ENCODE measurements at places on chromosomes 1 and 21.

DNA sequence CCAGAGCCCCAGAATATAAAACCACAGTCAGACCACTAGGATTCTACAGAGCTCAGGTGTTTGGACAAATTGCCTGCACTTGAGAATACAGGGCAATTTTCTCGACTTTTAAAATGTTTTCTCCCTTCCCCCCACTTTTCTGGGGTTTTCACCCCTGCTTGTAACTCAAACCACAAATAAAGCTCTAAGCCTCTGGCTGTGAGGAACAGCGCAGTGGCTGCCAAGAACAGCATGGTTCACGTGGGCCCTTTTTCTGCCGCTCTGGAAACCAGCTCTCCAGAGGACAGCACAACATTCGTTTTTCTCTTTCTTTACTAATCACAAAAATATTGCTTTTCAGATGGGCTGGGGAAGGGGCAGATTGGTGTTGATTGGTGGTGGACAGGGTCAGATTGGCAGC, 102.2 kb upstream of the JUN start:
- DNase-seq = no peak

- DNase-seq = no peak
Measured at GRCh38 chr1:53345996-53346813, 18.3 kb upstream of the LRP8 start.

DNA sequence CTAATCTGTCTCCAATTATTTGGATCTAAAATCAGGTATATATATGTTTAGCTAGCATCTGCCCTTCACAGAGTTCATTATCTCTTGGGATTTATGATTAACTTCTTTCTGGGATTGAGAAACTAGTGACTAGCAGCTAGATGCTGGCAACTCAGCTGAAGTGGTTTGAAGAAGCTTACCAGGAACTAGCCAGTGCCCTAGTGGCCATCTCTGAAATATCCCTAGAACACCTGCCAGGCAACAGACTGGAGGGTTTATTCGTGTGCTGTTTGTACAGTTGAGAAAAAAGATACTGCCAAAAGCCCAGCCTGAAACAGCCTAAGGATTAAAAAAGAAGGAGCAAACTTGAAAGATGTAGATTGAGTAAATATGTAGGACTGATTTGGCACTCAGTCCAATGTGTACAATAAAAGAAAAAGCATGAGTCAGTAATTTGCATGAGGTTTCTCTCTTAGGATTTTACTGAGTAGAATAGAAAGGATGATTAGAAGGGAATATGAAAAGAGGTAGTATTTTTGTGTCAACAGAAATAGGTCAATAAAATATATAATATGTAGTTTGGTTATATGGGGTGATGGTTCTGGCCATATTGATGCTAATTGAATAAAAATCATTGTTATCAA, 1144.6 kb upstream of the ADGRL2 start:
- DNase-seq = no peak

GRCh38 chr1:239125027-239125426, 261.3 kb upstream of the CHRM3 start:
- no peak for DNase-seq

DNA sequence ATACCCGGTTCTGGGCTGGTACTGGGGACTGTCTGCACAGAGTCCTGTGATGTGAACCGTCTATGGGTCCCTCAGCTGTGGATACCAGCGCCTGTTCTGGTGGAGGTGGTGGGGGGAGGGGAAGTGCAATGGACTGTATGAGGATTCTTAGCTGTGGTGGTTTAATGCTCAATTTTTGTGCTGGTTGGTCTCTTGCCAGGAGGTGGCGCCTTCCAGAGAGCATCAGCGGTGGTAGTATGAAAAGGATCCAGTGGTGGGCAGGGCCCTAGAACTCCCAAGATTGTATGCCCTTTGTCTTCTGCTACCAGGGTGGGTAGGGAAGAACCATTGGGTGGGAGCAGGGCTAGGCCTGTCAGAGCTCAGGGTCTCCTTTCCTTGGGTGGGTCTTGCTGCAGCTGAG, 89.4 kb upstream of the B3GALT2 start:
- DNase-seq = no peak

DNA sequence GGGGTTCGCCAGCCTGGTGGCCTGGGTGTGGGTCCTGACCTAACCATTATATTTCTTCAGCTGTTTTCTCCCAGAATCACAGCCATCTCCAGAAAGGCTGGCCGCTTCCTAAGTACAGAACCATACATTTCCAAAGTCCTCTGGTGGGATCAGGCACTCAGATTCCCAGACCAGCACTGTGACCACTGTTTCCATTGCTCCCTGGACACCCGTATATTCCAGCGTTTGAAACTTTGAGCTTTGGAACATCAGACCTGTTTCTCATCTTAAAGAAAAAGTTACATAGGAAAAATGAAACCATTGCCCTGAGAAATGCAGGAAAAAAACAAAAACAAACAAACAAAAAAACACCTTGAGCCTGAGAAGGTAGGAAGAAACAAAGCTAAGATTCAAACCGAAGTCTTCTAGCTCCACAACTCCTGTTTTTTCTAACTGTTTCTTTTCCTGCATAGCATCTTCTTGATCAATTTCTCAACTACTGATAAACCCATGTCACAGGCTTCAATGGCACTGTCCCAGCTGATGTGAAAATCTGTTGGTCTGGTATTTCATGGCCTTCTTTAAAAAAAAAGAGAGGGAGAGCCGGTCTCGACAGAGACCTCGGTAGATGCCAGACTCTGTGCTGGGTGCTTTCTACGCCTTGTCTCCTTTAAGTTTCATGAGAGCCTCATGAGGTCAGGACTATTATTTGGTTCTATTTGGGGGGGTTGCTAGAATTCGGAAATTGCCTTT, 221.3 kb downstream of the TOMM20 start:
- no peak for DNase-seq

GRCh38 chr1:239861985-239862384, 229.7 kb upstream of the FMN2 start:
- no peak for DNase-seq

GRCh38 chr1:13764588-13765332, 64.8 kb downstream of the PRDM2 start:
- peak; percentile 35 for DNase-seq

DNA sequence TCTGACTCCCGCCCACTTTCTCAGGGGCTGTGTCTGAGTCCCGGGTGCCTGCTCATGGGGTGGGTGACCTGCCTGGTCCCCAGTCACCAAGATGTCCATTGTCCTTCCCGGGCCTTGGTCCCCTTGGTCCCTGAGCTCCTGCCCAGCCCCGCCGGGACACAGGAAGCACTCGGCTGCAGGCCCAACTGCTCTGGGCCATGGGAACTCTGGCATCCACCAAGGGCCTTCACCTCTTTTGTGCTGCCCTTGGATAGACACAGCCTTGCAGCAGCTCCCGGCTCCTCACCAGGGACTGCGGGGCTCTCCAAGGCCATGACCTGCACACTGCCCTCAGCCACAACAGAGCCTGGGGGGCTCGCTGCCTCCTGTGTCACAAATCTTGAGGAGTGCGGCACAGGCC, 22.1 kb upstream of the MX1 start:
- DNase-seq = no peak

- DNase-seq = peak; percentile 70
Measured at GRCh38 chr21:37916310-37917051, at the start of gene KCNJ6. TSS of gene KCNJ6 (minus strand) at chr21:37916457. CDS start at chr21:37840682, 75,775 bp downstream.

GRCh38 chr1:214569357-214570004, 18.1 kb upstream of the PTPN14 start:
- DNase-seq = no peak

DNA sequence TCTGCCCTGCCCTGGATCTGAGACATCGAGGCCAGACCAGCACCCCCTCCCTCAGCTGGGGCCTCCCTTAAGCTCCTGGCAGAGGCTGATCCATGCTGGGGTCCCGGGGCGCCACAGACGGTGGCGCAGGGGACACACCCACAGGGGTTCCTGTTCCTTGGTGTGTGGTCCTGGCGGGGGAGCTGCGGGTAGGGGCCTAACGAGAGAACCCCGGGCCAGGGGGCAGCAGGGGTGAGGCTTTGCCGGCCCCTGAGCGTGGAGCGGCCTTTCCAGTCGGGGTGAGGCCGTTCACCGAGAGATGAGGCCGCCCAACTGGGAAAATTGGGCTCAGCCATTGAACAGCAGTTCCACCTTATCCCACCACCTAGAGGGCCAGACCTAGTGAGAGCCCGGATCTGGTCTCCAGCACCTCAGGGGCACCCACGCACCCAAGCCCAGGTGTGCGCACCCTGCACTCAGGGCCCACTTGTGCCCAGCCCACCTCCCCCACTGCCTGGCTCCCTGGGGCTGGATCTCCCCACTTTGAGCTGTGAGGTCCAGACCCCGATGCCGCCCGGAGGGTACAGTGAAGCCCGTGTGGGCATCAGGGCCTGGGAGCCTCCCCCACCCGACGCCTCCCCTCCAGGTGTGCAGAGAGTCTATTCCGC, 45.5 kb upstream of the CCDC27 start:
- no peak for DNase-seq

DNA sequence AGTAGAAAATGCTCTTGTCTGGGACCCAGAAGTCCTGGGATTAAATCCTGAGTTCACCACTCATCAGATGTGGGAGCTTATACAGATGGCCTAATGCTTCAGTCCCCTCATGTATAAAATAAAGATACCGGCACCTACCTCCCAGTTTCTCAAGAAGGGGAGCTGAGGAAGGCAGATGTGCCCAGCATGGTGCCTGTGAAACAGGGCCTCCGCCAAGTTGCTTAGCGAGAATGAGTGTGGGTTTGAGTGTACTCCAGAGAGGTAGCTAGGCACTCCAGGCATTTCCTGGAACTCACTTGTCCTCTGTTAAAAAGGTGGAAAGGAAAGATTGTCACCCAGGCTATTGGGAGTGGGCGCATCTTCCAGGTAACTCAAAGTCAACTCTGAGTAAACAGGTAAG, 37.8 kb downstream of the IER5 start:
- DNase-seq = no peak

GRCh38 chr21:43733529-43734071, 14.7 kb downstream of the PDXK start:
- no peak for DNase-seq

- peak; percentile 37 for DNase-seq
Measured at GRCh38 chr1:181090641-181091126, 2.2 kb downstream of the IER5 start.

GRCh38 chr1:13228343-13228781, 2.4 kb upstream of the PRAMEF18 start:
- DNase-seq = no peak

GRCh38 chr1:17559615-17560419, 20.3 kb downstream of the ARHGEF10L start:
- no peak for DNase-seq

DNA sequence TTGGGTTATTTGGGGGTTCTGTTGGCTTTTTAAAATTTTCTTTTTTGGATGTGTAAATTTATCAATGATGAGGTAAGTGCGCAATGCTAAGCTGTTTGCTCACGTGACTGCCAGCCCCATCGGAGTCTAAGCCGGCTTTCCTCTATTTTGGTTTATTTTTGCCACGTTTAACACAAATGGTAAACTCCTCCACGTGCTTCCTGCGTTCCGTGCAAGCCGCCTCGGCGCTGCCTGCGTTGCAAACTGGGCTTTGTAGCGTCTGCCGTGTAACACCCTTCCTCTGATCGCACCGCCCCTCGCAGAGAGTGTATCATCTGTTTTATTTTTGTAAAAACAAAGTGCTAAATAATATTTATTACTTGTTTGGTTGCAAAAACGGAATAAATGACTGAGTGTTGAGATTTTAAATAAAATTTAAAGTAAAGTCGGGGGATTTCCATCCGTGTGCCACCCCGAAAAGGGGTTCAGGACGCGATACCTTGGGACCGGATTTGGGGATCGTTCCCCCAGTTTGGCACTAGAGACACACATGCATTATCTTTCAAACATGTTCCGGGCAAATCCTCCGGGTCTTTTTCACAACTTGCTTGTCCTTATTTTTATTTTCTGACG, 3.1 kb downstream of the OLIG2 start:
- DNase-seq = no peak

- no peak for DNase-seq
Measured at GRCh38 chr1:117579221-117579906, 26.5 kb upstream of the TENT5C start.

DNA sequence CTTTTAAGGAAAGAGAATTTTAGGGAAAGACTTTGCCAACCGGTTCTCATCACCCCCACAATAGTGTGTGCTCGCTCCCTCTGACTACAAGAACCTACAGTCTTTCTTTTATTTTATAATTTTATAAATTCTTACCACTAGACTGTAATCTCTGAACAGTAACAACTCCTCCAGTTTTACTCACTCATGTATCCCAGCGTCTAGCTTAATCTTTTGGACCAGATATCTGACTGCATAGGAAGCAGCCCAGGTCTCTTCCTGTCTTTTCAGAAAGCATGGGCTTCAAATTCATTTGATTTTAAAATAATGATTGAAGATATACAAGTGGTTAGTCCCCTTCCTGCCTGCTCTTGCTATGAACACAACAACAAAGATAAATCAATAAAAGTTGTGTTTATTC, 19.0 kb upstream of the DUSP10 start:
- no peak for DNase-seq

GRCh38 chr1:248793592-248793991, 32.1 kb downstream of the SH3BP5L start:
- no peak for DNase-seq

All from SJSA1 (cell line).